SK-N-SH treated with all-trans-retinoic acid at 6 μM for 48 hours (cell line): ENCODE measurements at places on chromosomes 6 and 20.

DNA sequence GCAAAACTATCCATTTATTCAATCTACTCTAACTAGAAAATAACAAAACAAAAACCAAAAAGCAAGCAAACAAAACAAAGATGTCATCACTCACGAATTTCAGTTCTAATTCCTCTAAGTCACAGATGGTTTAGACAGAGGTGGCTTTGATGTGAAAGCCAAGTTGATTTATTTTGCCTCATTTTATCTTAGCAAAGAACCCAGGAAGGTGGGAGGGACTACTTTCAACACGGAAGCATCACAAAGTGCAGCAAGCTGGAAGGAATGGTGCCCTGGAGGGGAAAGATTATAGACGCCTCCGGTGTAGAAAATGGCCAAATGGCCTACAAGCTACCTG, 88.4 kb downstream of the LAMP5 start:
- ATAC-seq = no peak

DNA sequence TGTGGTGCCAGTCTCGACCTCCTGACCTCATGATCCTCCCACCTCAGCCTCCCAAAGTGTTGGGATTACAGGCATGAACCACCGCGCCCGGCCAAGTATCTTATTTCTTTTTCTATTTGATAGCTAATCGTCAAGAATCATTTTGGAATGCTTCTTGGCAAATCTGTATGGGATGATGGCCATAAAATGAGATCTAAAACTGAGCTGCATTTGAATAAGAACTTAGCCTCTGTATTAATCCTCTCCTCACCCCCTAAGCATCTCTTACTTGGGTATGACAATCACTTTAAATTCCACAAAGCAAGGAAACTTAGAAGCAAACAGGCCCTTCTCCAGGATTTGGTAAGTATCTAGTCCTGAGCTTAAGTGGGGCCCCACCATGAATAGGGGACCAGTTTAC, 108.9 kb upstream of the BTBD3 start:
- no peak for ATAC-seq

GRCh38 chr6:110814102-110815014, 911 bp downstream of the CDK19 start:
- peak; percentile 56 for ATAC-seq

- ATAC-seq = peak; percentile 86; the same call in 2 of the 3 replicates
These were observed 5.1 kb downstream of the KCNS1 start for GRCh38 chr20:45095805-45096238.

- no peak for ATAC-seq
These were observed 69.5 kb downstream of the TINAG start for GRCh38 chr6:54377776-54378175.

DNA sequence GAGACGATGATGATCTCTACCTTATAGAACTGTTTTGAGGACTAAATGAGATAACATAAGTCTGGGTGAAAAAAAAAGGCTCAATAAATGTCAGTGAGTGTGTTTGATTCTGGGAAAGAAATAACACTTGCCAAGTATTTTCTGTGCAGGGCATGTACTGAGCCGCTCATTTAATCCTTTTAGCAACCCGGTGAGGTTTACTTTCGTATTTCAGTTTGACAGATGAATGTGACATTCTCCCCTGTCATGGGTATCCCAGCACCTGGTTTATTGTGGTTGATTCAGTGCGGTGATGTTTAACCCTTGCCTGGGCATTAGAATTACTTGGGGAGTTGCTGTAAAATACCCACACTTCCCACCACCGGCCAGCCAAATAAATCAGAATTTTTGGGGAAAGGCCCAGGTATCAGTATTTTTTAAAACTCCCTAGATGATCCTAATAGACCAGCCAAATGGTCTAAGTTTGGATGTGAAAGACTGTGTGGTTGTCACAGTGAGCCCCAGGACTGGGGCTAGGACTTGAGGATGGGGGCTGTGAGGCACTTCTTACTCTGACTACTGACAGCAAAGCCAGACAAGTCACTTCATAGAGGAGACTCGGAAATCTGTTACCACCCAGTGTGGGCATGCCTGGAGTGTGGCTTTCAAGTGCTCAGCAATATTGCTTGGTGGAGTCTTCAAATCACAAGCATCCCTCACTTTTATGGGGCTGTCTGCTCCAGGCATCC, 100.2 kb upstream of the KCNG1 start:
- no peak for ATAC-seq
